Dermis blood vessel endothelial cell (primary cell): ENCODE measurements at places on chromosomes 3 and 15. TPM values are rescaled to one million over a fixed set of nuclear protein-coding genes. Genes with fewer than 3 reads are reported as not detected.
A peak's percentile ranks its signal among the peaks of the same experiment; 100 is the strongest.

- DNase-seq: no peak
Measured at GRCh38 chr3:195612075-195612800, 28.5 kb upstream of the APOD start.

GRCh38 chr3:134743006-134743405 lies 52.1 kb upstream of the EPHB1 start:
- DNase-seq: no peak

DNA sequence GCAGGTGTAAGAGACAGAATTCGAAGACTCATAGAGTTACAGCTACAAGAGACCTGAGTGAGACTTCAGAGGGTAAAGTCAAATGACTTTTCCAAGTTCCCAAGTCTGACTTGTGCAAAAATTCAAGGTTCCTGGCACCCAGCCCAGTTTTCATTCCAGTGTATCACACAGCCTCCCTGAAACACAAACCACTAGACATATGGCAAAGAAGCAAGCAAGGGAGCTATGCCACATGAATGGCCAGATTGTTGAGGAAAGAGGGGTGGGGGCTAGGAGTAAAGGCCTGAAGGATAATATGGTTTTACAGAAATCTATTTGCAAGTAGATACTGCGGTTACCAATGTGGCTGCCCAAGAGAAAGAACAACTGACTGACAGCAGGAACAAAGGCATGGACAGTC lies 301.2 kb downstream of the MECOM start:
- DNase-seq: peak; percentile 50

- no peak for DNase-seq
Measured at GRCh38 chr3:196147116-196147515, 64.1 kb downstream of the ZDHHC19 start.

GRCh38 chr3:170572665-170573253 lies 13.1 kb downstream of the SLC7A14 start:
- peak; percentile 70 for DNase-seq

DNA sequence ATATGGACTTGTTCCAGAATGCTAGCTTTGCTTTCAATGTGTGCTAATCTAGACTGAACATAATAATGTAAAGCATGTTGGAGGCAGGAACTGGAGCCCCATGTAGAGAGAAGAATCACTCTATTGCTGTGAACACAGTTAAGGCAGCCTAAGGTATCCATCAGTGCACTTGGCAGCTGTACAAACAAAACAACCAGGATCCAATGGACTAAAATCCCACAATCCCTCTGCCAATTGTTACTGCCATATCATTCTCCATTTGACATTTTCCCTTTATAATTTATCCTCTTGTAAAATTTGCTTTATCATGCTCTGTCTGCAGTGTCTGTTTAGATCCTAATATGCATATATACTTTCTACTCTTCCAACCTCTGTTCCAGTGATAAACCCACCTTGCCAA lies 756.8 kb upstream of the LMCD1 start:
- no peak for DNase-seq

GRCh38 chr3:172241405-172241804 lies 202.0 kb downstream of the FNDC3B start:
- DNase-seq: no peak

DNA sequence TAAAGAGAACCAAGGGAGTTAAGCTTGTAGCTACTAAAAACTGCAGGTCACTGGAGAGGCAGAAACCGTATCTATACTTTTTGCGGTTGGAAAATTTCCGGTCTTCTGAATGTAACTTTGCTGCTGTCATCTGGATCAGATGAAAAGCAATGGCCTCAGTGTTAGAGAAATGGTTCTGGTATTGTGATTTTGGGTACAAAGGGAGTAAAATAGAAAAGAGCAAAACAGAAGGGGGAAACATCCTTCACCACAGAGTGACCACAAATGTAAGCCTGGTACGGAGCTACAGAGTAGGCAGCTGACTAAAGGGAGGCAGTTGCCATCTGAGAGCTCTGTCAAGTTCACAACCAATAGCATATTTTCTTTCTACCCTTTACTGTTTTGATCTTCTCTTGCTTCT lies 5.6 kb downstream of the CD96 start:
- no peak for DNase-seq

DNA sequence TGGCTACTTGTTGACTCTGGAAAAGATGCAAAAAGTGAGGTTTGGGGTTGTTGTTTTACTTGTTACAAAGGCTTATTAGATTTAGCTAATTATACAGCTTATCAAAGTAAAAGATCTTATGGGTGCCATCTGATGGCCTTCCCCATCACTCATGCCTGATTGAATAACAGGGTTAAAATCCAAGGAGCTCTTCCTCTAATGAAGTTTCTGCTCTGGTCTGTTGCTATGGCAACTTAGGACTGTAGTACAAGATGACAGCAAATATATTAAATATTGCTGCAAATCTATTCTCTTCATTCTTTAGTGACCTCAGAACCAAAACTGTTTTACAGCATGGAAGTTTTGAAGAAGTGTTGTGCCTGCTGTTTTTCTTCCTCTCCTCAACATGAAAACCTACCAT lies 45.6 kb upstream of the SRGAP3 start:
- DNase-seq: no peak

DNA sequence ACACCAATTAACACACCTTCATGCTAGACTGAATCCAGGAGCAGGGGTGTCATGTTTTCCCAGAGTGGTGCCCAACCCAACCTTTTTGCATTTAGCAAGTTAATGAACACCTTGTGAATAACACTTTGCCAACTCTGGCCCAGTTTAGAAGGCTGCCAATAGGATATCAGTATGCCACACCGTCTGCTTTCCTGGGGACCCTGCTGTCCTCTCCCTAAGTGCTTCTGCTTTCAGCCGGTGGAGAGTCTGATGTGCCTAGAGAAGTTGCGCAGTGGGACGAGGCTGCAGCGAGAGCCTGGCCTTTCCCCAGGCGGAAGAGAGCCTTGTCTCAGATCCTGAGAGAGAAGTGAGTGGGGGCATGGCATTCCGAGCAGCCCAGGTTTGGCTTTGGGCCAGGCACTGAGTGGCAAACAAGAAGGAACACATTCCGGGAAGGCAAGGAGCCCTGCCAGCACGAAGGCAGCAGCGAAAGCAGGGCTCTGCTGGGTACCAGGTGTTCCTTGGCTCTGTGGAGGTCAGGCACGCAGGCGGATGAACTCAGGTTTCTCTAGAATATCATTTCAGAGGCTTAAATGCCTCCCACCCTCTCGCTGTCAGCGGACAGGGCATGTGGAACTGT lies 36.9 kb downstream of the SENP8 start:
- DNase-seq: peak; percentile 63

- no peak for DNase-seq
Measured at GRCh38 chr3:107934808-107935207, 156.0 kb downstream of the CD47 start.

DNA sequence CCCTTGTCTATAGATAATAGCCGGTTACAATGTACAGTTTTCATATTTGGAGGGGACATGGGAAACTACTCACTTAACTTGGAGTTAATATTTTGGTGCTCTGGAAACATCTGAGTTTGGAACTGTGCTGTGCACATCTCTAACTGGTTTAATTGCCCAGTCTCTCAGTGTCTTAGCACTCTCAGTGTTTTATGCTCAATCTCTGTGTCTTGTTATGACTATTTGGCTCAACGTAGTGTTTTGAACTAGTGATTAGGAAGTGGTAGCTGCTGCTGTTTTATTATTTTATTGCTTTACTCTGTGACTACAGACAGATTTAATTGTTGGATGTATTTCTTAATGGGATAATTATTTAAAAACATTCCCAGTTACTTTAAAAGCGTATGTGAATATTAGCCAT lies 17.0 kb downstream of the FNDC3B start:
- no peak for DNase-seq

DNA sequence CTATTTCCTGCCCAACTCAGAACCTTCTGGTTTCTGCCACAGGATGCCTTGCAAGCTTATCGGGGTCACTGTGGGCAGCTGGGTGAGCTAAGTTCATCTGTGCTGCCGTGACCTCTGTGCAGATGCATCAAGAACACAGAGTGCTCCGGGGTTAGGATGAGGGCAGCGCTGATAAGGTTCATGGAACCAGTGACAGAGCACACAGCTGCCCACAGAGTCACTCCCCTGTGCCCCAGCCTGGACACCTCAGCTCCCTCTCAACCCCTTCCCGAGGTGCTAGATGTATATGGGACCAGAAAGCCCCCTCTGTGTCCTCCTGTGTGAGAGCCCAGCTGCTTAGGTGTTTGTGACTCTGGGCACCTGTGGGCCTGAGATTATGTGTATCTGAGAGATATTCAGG lies 15.8 kb upstream of the ALAS1 start:
- no peak for DNase-seq

GRCh38 chr3:18246336-18247060 lies 178.6 kb downstream of the SATB1 start:
- no peak for DNase-seq

DNA sequence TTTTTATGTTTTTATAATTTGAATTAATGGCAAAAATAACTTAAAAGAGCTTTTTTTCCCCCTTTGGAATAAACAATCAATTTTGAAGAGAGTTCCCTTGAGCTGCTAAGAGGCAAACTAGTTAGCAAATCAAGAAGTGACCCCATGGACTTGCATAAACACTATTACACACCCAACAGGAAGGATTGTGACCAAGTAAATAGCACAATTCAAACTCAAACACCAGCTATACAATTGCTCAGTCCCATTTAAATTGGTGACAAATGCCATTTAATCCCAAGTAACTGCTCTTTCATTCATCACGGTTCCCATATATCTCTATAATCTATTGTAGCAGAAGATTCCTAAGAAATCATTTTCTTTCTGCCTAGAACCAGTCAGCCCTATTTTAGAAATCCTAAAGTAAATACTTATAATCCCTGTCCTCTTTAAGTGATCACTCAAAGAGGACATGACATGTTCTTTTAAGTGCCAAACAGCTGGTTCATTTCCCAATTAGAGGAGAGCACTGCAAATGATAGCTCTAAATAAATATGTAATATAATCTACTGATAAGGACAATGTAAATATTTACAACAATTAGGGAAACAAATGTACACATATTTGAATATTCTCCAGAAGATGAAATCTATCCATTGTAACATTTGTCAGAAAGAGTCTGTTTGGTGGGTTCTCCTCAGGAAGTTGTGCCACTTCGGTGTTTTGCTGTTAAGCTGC lies 137.8 kb upstream of the ADAMTS9 start:
- no peak for DNase-seq

DNA sequence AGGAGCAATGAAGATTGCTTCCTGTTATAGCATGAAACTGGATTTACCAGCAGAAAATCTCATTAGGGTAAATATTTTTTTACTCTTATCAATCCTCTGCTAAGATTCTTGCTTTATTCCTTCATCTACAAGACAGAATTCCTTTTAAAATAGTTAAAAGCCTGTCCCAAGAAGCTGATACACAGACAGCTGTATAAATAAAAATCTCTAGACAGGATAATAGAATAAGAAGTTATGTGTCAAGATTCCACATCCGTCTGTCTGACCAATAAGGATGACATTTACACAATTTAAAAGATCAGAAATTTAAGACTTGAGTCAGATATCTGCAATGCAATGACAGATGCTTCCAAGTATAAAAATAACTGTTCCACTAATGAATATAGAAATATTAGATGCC lies 57.6 kb downstream of the SSR3 start:
- no peak for DNase-seq

- DNase-seq: no peak
Measured at GRCh38 chr3:178795349-178795748, 259.1 kb downstream of the KCNMB2 start.

- DNase-seq: no peak
Measured at GRCh38 chr3:36678216-36679013, 85.9 kb downstream of the DCLK3 start.

DNA sequence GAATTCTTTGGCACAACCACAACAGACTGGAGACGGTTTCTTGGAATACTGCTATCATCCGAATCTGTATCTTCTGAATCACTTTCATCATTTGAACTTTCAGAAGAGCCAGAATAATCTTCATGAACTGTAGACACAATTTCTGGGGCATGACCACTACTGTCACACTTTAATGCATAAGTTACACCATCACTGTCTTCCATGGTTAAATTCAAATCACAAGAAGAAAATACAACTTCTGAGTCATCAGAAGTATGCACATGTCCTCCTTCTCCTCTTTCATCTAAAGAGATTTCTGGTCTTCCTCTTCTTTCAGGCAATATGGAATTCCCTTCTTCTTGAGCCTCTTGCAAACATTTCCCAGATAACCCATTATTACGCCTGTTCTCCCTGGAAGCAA lies 42.5 kb downstream of the SETD2 start:
- DNase-seq: no peak

- DNase-seq: no peak
Measured at GRCh38 chr15:86849136-86849535, 769.5 kb downstream of the AGBL1 start.

DNA sequence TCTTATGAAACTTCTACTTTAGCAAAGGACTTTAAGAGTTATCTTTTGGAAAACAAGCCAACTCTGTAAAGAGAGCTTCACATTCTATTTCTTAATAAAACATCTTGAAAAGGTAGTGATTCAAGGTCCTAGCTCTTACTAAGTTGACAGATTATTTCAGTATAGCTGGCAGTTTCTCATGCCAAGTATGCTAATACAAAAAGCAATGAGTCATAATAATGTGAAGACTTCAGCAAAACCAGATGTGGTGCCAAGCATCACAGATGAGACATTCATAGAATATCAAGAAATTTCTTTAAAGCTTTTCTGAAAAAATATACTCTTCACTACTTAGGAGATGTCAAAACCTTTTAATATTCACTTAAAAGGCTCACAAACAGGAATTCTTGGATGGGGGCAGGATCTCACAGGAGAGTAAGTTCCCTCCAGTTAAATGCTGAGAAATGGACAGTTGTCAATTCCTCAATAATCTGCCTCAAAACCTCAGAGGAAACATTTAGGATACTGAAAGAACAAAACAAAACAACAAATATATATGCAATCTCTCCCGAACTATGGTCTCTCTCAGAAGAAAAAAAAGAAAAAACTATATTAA lies 45.6 kb downstream of the DCBLD2 start:
- DNase-seq: peak; percentile 77

DNA sequence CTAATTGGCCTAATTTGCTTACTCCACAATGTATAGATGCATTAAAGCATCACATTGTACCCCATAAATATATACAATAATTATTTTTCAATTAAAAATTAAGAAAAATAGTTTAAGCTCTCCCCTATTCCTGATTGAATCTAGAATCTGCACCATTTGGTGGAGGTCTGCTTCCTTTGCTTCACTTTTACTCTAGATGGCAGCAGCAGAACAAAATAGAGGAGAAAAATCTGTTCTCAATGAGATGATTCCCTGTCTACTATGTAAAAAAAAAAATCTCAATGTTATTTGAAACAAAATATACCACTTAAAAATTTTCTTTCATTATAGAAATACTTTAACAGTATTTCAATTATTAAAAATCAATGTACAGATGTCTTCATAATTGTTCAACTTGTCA lies 109.6 kb upstream of the FXR1 start:
- DNase-seq: peak; percentile 30

The COPS2 gene
- total RNA-seq: 58.0 and 102 TPM in 2 replicates

The IFT80 gene
- 28.6 and 31.4 TPM in 2 replicates for total RNA-seq

The HRG gene
- total RNA-seq: not detected in 2 replicates

The TYRO3 gene
- total RNA-seq: 2.6 and 5.0 TPM in 2 replicates

The BMF gene
- 9.4 and 18.4 TPM in 2 replicates for total RNA-seq

The SLC22A13 gene
- 0.17 and 0.19 TPM in 2 replicates for total RNA-seq

The PLCH1 gene
- total RNA-seq: under 0.01 TPM in 1 of 2 replicates, not detected in the other

The CHST2 gene
- total RNA-seq: 2.7 and 7.8 TPM in 2 replicates

The PYGO1 gene
- 0.19 and 0.51 TPM in 2 replicates for total RNA-seq
